ENCODE measurements at places on chromosomes 3 and 15.

- DNase-seq = no peak
Observed at GRCh38 chr15:74610302-74610951, 5.2 kb upstream of the CLK3 start.

DNA sequence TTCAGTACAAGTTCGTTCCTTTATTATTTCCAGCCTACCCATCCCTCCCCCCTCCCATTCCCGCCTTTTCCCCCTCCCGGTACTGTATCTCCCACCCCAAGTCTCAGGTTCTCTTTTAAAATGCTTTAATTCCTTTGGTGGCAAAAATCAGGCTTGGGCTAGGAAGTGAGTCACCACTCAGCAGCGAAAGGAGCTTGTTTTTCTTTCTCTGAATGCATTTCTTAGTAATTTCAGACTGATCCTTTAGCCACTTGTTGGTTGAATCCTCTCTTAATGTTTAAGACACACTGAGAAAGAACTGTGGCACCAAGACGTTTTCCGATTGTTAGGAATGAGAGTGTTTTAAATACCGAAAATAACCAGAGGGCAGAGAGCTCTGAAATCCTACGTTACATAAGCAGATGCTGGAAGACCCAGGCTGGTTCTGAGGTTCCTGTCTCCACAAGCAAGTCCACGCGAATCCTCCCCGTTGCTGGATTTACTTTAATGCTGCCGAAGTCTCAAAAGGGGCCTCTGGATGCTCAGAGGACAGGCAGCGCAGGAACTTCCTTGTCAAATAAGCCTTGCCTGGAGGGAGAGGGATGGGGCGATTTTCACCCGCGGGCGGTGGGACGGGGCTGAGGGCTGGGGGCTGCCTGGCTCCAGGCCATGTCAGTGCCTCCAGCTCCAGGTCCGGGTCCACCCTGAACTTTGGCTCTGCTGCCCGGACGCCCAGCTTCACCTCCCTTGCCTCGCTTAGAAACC lies 854 bp upstream of the COL8A1 start:
- DNase-seq = no peak

DNA sequence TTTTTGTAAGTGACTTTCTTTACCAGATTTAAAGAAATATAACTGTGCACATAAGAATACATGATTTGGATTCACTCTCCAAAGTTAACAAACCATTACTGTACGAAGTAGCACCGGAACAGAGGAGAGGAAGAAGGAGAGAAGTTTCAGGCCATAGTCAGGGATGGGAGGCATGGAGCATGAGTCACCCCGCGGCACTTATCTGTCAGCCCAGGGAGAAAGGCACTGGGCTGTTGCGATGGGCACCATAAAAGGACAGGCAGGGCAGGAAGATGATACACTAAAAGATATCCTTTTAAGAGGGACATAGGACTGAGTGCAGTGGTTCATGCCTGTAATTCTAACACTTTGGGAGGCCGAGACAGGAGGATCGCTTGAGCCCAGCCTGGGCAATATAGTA lies 37.0 kb downstream of the TTC23 start:
- no peak for DNase-seq

- no peak for DNase-seq
Observed at GRCh38 chr3:183244981-183245476, 8.0 kb upstream of the B3GNT5 start.

DNA sequence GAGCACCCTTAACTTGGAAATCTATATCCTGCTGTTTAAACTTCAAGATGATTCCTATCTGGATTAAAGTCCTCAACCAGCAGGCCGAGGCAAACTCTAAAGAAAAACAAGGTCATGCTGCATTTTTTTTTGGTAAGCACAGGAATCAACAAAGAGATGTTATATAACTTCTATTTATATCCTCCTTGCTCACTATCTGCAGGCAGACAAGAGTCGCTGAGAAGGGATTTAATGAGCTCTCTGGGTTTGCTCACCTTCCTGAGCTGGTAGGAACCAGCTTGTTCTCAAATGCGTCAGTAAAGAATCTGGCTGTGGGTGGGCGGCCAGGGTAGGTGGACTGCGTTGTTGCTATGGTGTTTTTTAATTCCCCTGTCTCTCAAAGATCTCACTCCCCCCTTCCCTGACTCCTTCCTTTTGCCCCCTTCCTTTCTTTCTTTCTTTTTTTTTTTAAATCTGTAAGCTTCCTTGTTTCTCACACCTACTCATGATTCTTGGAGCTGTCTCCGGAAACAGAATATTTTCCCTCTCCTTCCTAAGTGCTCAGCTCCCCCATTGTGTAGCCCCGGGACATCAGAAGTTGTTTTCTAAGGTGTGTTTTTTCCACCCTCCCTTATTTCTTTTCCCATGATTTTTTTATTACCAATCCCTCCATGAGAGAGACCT lies 228.8 kb upstream of the BHLHE40 start:
- DNase-seq = no peak

GRCh38 chr15:34664418-34664817 lies 81.0 kb upstream of the GOLGA8B start:
- DNase-seq = no peak

DNA sequence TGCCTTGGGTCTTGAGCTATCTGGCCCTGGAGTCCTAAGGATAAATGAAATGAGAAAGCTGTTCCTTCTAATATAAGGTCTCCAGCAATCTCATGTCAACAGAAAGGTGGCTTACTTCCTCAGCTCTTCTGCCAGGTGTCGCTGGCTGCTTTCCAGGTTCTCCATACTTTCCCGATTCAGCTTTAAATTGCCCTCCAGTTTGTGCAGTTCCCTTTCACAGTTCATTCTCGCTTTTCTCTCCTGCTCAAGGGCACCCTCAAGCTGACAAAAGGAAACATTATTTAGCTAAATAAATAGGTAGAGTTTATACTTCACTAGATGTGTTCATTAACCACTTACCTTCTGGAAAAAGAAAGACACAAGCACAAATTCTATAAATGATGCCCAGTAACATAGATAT lies 73.0 kb downstream of the MYH15 start:
- DNase-seq = no peak

DNA sequence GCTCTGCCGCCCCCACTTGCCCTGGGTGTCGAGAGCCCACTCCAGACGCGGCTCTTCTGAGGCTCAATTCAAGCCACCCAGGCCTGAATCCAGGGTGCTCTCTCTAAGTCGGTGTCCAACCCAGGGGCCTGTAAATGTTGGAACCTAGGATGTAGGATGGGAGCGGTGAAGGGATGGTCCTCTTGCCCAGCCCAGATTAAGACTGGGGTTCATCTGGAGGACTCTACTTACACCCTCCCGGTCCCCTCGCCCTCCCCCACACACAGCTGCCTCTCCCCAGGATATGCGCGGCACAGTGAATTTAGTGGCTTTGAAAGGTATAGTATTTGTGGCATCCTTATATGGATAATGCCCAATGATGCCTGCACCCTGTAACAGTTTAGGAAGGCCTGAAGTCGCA lies 822 bp upstream of the FBN1 start:
- no peak for DNase-seq

DNA sequence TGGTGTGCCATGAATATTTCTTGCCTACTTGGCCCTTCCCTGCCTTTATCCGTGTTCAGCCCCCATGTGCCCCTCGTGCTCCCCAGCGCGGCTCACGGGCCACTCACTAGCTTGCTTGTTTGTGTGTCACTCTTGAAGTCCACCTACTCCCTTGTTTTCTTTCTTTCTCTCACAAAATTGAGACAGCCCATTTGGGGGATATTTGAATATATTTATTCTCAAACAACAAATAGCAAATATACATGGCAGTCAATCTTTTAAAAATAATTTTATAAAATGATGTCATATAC lies 82.2 kb downstream of the PLXNA1 start:
- DNase-seq = no peak

GRCh38 chr15:96252148-96252547 lies 78.4 kb upstream of the NR2F2 start:
- no peak for DNase-seq

DNA sequence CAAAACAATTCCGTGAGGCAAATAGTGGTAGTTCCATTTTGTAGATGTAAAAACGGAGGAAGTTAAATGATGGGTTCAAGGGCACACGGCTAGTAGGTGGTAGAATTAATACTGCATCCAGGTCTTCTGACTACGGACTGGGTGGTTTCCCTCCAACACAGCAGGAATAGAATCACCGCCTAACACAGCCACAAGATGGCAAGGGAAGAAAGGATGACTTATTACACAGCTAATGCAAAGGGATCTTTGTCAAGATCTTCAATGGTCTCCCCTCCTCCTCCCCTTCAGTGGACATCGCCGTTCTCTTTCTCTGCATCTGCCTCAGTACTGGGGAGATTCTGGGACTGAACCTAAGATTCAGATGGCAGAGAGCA lies 524 bp upstream of the TOPBP1 start:
- no peak for DNase-seq

- DNase-seq = no peak
Observed at GRCh38 chr3:131072099-131072559, 45.5 kb downstream of the NEK11 start.

- no peak for DNase-seq
Observed at GRCh38 chr15:42143866-42144625, 12.4 kb downstream of the PLA2G4F start.

GRCh38 chr3:24683090-24683489 lies 188.4 kb upstream of the THRB start:
- DNase-seq = no peak

DNA sequence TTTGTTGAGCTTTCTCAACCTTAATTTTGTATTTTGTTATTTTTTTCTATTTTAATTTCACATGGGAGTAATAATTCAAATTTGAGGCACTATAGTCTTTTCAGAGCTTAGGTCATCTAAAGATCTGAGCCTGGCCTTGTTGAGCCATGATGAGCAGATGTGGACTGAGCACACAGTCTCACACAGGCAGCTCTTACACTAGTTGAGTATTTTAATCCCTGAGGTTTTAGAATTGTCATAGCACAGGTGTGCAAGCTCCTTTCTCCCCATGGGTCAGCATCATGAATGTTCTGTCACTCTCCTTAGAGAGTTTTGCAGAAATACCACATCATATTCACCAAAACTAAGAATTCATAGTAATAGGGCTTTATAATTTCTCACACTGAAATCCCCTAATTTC lies 4.9 kb downstream of the ZBTB38 start:
- DNase-seq = no peak

DNA sequence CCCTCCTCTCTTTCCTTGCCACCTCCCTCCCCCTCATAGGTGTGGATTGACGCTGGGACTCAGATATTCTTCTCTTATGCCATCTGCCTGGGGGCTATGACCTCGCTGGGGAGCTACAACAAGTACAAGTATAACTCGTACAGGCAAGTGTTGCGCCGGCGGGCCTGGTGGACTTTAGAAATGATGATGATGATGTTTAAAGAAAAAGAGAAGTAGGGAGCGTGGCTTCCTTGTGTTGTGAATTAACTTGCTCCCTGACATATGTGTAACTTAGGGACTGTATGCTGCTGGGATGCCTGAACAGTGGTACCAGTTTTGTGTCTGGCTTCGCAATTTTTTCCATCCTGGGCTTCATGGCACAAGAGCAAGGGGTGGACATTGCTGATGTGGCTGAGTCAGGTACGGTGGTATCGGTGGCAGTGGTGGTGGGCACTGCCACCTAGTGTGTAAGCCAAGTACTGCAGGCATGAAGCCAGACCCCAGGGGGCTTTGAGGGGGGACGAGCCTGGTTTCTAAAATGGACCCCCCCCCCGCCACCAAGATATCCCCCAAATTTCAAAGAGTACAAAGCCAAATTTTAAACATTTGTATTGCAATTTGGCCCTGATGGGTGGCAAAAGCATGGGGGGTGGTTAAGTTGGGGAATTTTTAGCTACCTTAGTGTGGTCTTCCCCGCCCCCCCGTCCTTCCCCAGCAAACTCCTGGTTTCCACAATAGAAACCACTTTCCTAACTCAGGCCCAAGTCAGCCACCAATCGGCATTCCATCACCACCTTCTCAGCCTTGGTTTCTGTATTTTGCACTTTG lies 65.6 kb downstream of the SLC6A6 start:
- no peak for DNase-seq

- no peak for DNase-seq
Observed at GRCh38 chr3:170753421-170754310, 116.3 kb downstream of the RPL22L1 start.

DNA sequence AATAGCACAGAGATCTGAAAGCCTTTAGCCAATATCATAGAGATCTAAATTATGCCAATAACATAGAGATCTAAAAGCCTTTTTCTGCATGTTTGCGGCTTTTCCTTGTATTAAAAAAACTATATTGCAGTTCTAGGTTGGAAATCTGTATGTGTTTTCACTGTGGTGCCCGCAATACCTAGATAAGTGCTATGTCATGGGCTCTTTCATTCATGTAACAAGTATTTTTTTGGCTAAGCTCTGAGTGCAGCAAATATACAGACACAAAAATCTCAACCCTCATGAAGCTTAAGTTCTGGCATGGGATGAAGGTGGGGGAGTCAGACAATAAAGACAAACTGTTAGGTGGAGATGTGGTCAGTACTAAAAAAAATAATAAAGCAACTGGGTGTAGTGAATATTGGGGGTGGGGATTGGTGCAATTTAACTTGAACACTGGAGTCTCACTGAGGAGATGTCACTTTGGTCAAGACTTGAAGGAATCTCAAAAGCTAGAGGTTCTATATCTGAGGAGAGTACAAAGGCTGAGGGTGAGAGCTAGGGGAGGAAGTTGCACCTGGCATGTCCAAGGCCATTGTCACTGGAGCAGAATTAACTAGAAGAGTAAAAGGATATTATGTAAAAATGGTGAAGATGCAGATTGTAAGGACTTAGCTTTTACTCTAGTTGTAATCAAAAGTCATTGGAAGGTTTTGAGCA lies 973 bp downstream of the BUB1B start:
- DNase-seq = no peak

- DNase-seq = no peak
Observed at GRCh38 chr15:64828985-64829384, 3.5 kb upstream of the PIF1 start.

DNA sequence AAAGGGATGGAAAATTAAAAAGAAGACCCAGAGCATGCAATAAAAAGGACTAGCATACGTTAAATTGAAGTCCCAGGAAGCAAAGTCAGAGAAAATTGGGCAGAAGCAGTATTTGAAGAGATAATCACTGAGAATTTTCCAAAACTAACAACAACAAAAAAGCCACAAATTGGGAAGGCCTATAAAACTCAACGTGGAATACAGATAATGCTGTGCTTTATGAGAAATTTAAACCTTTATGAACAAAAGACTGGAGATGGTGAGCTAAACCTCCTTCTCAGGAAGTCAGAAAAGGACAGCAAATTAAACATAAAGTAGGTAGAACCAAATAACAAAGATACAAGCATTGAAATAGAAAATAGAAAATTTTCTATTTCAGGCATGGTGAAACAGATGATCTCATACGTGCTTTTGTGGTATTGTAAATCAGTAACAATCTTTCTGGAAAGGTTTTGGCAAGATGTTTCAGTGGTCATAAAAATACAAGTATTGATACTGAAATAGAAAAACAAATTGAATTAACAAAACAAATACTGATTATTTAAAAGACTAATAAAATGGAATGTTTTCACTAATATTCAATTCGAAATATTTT lies 55.6 kb downstream of the LYSMD4 start:
- DNase-seq = no peak

Data from lower lobe of right lung (tissue), 2 donors.